ENCODE measurements at places on chromosomes 7 and 10.
A peak's percentile ranks its signal among the peaks of the same experiment; 100 is the strongest.

DNA sequence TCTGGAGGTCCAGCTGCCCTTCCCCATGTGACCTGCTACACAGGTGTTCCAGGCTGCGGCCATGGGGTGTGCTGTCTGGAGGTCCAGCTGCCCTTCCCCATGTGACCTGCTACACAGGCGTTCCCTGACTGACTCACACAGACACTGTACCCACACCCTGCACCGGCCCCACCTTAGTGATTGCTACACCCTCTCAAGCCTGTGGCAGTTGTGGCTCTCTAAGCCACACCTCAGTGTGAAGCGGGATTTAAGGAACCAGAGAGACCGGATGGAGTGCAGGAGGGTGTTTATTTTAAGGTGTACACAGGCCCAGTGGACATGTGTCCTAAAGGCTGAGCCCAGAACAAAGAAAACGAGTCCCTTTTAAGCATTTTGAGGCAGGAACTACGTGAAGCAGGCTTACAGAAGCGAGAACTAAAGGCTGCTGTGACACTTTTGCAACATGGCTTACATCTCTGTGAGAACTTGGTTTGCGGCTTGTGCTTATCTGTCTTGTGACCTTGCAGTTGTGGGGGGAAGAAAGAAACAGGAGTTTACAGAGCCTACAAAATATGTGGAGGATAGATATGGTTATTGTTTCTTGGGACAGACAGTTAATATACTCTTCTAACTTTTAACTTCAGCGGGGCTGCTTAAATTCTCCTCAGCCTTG is 326.4 kb downstream of the PAXIP1 start:
- DNase-seq: no peak

DNA sequence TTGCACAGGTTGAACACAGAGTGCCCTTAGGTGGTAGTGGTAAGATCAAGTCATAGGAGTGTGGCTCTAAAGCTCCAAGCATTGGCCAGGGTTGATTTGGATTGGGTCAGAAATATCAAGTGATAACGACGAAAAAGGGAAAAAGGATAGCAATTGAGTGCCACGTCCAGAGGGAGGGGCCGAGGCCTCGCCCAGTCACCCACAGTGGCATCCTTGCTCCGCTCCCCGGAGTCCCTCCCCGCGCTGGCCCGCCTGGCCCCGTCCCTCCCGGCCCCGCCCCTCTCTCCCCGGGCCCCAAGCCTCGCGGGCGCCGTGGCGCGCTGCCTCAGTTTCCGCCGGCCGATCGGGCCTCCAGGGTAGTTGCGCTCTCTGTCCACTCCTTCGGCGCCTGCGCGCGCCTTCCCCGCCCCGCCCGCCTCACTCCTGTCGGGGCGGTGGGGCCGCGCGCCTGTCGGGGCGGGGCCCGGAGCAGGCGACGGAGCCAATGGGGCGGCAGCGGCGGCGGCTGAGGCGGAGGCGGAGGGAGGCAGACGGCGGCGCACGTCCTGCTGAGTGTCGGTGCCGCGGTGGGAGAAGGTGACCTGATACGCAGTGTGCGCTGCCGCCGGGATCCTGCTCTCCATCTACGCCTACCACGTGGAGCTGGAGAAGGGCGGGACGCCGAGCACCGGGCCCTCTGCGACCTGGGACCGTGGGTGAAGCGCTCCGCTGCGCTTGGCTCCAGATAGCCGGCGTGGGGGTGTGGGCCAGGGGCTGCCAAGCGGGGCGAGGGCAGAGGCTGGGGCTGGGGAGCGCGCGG is 209.1 kb upstream of the ZNF722 start:
- DNase-seq: no peak

GRCh38 chr10:124523901-124524300 is 62.3 kb downstream of the LHPP start:
- no peak for DNase-seq

DNA sequence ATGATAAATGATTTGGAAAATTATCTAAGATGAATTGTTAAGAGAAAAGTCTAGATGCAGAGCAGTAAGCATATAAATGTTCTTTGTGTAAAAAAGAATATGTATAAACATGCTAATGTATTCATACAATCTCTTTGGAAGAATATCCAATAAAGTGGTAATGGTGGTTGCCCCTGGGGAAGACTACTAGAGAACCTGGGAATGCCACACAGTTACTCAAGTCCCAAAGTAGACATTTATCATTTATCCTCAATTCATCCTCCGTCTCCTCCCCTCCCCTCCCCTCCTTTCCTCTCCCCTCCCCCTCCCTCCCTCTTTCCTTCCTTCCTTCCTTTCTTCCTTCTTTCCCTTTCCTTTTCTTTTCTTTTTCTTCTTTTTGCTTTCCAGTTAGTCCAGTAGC is 51.7 kb downstream of the LRRC18 start:
- no peak for DNase-seq

GRCh38 chr10:58384544-58384998 is 639 bp upstream of the TFAM start:
- no peak for DNase-seq

GRCh38 chr7:121752706-121753105 is 120.3 kb upstream of the PTPRZ1 start:
- DNase-seq: no peak

- no peak for DNase-seq
Measured at GRCh38 chr7:72037516-72037915, 374.6 kb downstream of the CALN1 start.

DNA sequence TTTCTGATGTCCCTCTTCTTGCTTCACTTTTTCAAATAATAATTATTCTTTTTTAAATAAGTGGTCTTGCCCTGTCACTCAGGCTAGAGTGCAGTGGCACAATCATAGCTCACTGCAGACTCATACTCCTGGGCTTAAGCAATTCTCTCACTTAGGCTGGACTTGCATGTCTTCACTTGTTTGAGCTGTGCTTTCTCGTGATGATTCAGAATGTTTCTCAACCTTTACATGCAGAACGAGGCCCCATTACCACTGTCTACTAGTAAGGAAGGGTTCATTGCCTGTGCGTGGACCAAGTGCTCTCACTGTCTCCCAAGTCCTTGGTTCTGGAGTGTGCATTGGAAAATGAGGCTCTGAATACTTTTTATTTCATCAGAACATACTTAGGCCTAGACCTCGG is 468.6 kb upstream of the COBL start:
- DNase-seq: no peak

- DNase-seq: peak; percentile 88
Measured at GRCh38 chr10:72364239-72364777, 9.6 kb upstream of the DNAJB12 start.

DNA sequence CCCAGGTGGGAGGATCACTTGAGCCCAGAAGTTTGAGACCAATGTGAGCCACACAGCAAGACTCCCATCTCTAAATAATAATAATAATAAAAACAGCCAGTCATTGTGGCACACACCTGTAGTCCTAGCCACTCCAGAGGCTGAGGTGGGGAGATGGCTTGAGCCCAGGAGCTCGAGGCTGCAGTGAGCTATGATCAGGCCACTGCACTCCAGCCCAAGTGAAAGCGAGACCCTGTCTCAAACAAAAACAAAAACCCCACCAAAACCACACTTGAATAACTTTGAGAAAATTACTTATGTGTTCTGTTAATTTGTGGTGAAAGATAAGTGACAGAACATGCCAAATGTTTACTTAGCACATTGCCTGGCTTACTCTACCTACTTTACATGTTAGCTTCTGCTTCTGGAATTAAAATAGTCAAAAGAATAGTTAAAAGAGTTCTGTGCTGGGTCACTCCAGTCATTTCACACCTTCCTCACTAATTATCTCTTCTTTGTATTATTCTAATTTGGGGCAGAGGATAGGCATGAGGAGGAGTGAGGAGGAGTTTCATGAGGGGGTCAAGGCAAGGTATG is 9.8 kb downstream of the TMEM60 start:
- no peak for DNase-seq

GRCh38 chr7:139738101-139738489 is 39.7 kb downstream of the HIPK2 start:
- no peak for DNase-seq

- DNase-seq: no peak
Measured at GRCh38 chr7:43513251-43513650, 69.7 kb upstream of the STK17A start.

- DNase-seq: no peak
Measured at GRCh38 chr7:128158370-128158769, 82.7 kb upstream of the LEP start.

DNA sequence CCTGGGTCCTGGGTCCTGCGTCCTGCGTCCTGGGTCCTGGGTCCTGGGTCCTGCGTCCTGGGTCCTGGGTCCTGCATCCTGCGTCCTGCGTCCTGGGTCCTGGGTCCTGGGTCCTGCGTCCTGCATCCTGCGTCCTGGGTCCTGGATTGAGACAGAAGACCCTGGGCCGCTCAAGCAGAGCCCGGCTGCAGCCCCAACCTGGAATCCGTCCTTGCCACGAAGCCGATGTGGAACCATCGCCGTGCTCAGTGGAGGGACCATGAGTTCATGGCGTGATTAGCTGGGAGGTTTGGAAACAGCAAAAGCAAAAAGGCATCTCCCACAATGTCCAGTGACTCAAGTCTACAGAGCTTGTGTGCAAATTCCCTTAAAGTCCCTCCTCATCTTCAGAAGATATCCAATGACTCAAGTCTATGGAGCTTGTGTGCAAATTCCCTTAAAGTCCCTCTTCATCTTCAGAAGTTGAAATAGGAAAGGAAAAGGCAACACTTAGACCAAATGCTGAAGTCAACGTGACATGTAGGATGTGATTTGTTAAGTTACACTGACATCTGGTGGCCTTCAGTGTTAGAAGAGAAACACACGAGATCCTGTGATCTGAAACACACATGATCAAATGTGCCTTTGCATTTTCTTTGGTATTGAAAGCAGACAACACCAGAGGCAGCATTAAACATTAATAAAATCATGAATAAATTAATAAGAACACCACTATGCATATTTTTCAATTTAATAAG is 179.9 kb downstream of the PTPRN2 start:
- no peak for DNase-seq

DNA sequence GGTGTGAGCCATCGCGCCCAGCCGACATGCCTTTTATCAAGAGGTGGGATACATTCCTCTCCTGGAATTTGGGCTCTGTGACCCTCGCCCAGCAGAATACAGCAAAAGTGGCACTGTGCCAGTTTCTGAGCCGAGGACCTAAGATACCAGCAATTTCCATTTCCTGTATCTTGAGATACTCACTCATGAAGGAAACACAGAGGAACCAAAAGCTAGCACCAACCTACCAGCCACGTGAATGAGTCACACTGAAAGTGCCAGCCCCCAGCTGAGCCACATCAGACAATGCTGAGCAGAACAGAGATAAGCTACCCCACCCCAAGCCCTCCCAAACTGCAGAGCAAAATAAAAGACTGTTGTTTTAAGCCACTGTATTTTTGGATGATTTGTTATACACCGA is 56.3 kb downstream of the CACUL1 start:
- DNase-seq: no peak

Data from NCI-H187 (cell line).